ENCODE measurements at places on chromosomes 16 and 17.

- no peak for DNase-seq
Measured at GRCh38 chr16:85622683-85623082, 9.6 kb downstream of the GSE1 start.

DNA sequence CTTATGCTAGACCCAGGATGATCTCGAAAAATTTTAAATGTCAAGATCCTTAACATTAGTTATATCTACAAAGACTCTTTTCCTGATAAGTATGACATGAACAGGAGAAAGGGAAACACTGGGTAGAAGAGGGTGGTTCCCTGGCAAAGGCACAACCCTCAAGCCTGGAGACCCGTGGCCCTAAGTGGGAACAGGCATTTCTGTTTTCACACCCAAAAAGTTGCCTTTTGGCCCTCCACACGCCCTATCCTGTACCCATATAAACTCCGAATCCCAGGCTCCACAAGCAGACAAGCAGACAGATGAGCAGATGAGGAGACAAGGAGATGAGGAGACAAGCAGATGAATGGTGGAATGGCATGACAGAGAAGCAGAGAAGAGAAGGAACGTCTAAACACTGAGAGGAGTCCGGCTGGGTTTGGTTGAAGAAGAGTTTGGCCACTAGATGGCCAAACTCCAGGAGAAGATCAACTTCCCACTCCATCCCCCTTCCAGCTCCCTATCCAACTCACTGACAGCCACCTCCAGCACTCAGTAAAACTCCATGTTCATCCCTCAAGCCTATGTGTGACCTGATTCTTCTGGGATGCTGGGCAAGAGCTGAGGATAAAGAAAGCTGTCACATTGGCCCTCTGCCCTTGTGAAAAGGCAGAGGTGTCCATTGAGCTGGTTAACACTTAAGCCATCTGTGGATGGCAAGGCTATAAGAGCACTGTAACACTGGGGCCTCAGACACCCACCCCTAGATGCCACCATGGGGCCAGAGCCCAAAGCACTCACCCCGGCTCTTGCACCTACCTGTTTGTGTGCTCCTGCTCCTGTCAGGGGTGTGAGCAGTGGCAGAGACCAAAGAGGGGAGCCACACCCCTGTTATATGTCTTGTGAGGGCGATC, 139.6 kb upstream of the FAM20A start:
- no peak for DNase-seq

DNA sequence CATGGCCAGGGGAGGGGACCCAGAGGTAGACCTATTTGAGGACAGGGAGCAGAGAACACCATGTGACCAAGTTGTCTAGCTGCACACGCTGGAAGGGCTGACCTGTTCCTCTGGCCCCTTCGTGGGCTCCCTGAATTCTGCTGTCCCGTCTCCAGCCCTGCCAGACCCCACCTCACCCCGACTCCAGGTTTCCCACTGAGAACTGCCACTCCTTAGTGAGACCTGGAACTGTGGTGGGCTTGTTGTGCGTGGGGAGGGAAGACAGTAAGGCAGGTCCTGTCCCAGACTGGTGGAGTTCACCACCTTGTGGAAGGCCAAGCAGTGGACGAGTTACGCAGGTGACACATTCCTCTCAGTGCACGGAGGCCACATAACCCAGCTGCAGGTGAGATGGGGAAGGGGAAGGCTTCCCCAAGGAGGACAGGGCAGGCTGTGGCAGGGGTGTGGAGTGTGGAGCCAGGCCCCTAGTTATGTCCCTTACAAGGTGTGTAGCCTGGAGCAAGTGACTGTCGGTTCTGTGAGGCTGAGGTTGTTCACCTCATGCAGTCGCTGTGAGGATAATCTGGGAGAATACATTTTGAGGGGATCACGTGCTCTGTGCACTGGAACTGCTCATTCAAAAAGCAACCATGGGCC, 54.7 kb downstream of the USP22 start:
- no peak for DNase-seq

DNA sequence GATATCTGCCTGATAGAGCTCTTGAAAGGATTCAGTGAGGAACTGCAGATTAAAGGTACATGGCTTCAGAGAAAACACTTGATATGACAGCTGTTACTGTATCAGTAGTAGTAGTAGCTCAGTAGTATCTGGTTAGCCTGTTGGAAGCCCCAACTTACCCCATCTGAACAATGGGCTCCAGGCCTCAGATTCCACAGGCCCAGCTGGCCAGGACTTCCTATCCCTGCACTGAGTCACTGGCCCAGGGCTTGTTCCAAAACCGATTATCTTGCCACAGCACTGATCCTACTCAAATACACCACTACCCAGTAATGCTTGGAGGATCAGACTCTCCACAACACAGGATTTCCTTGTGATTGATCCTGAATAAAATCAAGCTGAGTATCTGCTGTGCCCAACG, 32.6 kb downstream of the DCUN1D3 start:
- no peak for DNase-seq

GRCh38 chr16:24846548-24847357, 990 bp downstream of the SLC5A11 start:
- DNase-seq: no peak

DNA sequence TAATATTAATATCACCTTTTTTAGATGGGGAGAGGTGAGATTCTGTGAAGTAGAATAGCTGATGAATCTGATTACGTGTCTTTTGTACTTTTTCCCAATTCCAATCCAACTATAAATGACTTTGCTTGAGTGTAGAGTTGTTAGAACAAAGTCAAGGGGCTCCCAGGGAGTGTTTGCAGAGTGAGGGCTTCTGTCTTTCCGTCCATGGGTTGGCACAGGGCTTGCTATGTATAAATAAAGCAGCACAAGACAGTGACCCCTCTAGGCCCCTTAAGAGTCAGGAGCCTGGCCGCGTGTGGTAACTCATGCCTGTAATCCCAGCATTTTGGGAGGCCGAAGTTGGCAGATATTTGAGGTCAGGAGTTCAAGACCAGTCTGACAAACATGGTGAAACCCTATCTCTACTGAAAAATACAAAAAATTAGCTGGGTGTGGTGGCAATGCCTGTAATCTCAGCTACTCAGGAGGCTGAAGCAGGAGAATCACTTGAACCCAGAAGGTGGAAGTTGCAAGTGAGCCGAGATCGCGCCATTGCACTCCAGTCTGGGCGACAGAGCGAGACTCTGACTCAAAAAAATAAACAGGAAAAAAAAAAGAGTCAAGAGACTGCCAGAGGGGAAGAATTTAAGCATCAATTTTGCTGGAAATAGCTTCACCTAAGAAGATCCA, 127.9 kb upstream of the HS3ST3A1 start:
- no peak for DNase-seq

DNA sequence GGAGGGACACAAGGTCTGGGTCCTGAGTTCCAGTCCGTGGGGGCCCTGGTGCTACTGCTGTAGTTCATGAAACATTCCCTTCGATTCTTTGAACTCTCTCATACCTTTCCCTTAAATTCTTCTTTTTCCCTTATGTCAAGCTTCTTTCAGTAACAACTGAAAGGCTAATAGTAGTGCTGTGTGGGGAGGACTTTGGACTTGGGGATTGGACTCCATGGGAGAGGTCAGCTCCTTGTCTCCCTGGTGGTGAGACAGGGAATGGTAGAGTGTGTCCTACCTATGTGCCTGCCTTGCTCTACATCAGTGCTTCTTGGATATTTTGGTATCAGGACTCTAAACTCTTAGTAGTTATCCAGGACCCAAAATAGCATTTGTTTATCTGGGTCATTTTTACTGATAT, 628.1 kb downstream of the WWOX start:
- DNase-seq: no peak

- no peak for DNase-seq
Measured at GRCh38 chr16:50153596-50154419, 702 bp downstream of the TENT4B start.

DNA sequence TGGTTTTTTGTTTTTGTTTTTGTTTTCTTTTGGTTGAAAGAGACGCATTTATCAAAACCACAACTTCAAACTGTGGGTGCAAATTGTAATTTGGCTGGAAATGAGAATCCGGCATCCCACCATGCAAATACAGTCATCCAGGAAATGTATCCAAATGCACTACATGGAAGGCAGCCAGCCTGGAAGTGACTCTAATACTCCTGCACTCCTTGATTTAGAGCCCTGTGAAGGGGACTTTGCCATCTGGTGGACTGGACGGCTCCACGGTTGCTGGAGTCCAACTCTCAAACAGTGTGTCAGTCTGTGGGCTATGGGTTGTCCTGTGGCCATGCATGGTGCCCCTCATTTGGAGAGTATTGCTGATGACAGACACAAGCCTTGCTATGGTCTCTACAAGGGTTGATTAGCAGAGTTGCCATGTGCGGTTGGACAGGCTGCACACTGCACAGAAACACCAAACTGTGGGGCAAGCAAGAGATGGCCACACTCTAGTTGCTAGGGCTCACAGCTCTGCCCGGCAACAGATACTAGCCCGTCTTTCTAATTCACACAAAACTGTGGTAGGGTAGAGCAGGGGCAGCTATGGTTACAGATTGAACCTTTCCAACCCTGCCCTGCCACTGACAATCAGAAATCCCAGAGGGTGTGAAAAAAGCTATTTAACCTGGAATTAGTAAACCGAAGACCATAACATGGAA, 62.4 kb downstream of the VAT1L start:
- DNase-seq: no peak

DNA sequence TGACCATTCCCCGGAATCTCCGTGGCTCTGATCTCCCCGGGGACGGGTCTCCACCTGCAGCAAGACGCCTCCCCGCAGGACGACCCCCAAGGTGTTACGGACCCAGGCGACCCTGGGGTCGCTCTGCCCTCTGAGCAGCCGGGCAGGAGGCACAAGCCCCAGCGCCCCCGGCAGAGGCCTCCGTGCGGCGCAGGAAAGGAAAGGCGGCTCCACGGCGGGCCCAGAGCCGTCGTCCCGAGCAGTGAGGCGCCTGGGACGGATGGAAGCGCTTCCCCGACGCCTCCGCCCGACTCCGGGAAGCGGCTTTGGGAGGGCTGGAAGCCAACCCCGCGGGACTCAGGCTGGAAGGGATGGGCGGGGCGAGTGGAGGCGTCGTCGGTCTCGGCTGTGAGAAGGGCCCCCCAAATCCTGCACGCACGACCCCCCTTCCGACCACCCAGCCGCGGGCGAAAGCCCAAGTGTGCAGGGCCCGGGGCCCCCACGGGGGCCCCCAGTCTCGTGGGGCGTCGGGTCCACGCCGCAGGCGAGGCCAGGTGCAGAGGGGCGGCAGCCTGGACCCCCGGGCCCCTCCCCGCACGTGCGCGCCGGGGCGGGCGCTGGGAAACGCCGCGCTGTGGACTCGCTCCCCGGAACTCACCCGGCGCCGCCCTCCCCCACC, 32.7 kb upstream of the RPH3AL start:
- peak; percentile 13 for DNase-seq

GRCh38 chr17:73341350-73342049, 29.7 kb upstream of the CDC42EP4 start:
- no peak for DNase-seq

DNA sequence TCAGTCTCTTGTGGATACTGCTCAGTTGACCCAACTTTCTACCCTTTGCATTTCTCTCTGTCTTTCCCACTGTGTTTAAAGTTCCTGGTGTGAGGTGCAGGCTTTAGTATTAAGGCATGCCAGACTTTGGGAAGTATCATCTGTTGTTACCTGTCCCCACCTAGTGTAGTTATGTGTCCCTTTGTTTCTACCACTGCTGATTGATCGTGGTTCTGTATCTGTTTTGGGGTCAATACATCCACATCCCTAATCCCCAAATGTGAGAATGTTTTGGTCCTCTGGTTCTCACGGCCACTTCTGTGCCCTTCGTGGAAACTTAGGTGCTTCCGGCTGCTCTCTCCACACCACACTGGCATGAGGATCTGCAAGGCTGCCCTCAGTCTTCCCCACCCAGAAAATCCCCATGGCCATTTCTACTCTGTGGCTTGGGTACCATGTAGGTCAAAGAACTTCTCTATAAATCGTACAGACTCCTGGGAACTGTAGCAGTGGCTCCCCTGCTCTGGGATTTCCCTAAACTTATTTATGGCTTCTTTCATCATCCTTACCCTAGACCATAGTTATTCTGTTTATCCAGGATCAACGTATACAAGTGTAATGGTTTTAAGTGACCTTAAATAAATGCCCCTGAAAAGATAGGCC, 443.2 kb downstream of the XYLT1 start:
- no peak for DNase-seq

- DNase-seq: no peak
Measured at GRCh38 chr16:71623597-71623996, 2.4 kb upstream of the MARVELD3 start.

- no peak for DNase-seq
Measured at GRCh38 chr16:84614968-84615813, 2.7 kb downstream of the COTL1 start.

- no peak for DNase-seq
Measured at GRCh38 chr16:19871721-19872120, 12.9 kb downstream of the GPRC5B start.

GRCh38 chr17:6245301-6246177, 175.4 kb downstream of the WSCD1 start:
- no peak for DNase-seq
